ENCODE measurements at places on chromosomes 2 and 18.

- DNase-seq: no peak
Measured at GRCh38 chr2:64651590-64651989, 2.1 kb downstream of the SERTAD2 start.

DNA sequence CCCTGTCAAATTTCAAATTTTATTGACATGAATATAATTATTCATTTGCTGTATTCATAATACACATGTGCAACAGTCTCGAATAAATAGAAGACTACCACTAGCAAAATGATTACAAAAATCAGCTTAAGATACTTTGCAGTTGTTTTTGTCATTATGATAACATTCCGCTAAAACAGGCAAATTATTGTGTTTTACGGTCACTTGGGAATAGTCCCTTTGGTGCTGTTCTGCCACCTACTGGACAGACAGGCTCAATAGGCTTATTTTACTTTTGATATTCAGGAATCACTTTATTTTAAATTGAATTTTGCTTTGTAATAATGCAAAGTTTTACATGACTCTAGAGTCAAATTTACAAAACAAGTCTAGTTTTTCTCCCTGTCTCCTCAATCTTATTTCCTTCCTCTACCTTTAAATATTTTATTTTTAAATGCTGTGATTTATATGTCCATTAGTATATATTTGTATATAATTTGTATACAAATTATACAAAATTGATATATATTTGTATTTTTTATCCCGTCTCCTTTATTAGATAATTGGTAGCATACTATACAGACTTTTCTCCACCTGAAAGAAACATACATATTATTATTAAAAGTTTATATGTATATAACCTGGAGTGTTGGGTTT, 456.3 kb downstream of the DLGAP1 start:
- DNase-seq: no peak

GRCh38 chr2:225120186-225120585, 77.9 kb upstream of the DOCK10 start:
- DNase-seq: no peak

- no peak for DNase-seq
Measured at GRCh38 chr2:30400151-30400954, 46.7 kb upstream of the LCLAT1 start.

- DNase-seq: no peak
Measured at GRCh38 chr2:165582409-165582808, 112.9 kb downstream of the CSRNP3 start.

GRCh38 chr2:232889876-232890401, 19.9 kb downstream of the SNORC start:
- DNase-seq: no peak

- no peak for DNase-seq
Measured at GRCh38 chr2:201697899-201698298, 545 bp downstream of the MPP4 start.

All from stimulated activated CD4-positive, alpha-beta T cell treated with anti-CD3 and anti-CD28 coated beads, Interleukin-2, amount 100 ng/mL, for 4 hours (primary cell).